CD4-positive, alpha-beta memory T cell (primary cell): ENCODE measurements at places on chromosomes 1 and 21.

DNA sequence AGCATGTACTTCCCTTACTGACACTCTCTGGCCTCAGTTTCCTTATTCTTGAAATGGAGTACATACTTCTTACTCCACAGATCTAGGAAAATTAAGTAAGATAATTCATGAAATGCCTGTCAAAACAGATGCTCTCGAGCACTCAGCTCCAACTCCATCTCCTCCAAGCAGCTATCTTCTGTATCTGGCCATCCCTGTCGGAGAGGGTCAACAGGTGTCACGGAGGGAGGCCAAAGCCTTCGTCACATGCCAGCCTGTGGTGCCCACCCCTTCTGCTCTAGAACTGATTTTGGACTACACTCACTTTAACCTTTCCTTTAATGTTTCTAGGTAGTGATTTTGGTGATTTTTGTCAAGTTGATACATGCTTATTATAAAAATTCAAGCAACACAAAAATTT lies 18.8 kb upstream of the PKP1 start:
- no peaks in the 10 kb centered on the region for H3K36me3 ChIP-seq
- H3K27ac ChIP-seq, result no peak overlapping the region
- no peaks in the 10 kb centered on the region for H3K4me1 ChIP-seq
- H3K27me3 ChIP-seq, result peaks cover 10% of the 10 kb centered on the region
- DNase-seq, result no peak

GRCh38 chr21:33197496-33197895 lies 32.2 kb upstream of the IFNAR2 start:
- no peak overlapping the region for H3K27ac ChIP-seq
- H3K4me3 ChIP-seq, result no peak overlapping the region
- no peaks in the 10 kb centered on the region for H3K27me3 ChIP-seq

- H3K4me3 ChIP-seq, result no peak overlapping the region
- no peaks in the 10 kb centered on the region for H3K27me3 ChIP-seq
- H3K27ac ChIP-seq, result no peak overlapping the region
- H3K4me1 ChIP-seq, result peaks cover 39% of the 10 kb centered on the region
- DNase-seq, result no peak
These were observed 8.5 kb upstream of the DENND2D start for GRCh38 chr1:111208921-111209320.

DNA sequence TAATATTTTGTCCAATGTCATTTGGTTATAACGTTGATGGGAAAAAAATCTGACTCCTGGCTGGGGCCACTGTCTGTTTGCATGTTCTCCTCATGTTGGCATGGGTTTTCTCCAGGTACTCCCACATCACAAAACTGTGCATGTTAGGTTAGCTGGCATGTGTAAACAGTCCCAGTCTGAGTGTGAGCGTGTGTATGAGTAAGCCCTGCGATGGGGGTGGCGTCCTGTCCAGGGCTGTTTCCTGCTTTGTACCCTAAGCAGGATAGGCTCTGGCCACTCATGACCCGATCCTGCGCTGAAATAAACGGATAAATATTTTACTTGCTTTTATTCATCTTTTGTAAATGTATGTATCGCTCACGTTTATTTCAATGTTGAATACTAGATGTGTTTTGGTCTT lies 13.5 kb downstream of the EFCAB14 start:
- H3K4me1 ChIP-seq, result no peaks in the 10 kb centered on the region
- peaks cover 46% of the 10 kb centered on the region for H3K36me3 ChIP-seq
- H3K27ac ChIP-seq, result no peak overlapping the region
- no peak overlapping the region for H3K4me3 ChIP-seq

DNA sequence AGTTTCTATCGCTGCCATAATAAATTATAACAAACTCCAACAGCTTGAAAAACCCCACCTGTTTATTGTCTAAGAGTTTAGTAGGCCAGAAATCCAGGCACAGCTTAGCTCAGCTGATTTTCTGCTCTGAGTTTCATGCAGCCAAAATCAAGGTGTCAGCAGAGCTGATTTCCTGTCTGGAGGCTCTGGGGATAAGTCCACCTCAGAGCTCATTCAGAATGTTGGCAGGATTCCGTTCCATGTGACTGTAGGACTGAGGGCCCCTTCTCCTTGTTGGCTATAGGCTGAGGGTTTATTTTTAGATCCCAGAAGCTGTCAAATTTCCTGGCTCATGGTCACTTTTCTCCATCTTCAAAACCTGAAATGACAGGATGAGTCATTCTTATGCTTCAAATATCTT lies 91.6 kb upstream of the CHODL start:
- H3K36me3 ChIP-seq, result no peaks in the 10 kb centered on the region
- DNase-seq, result no peak
- no peak overlapping the region for H3K27ac ChIP-seq
- peaks cover 15% of the 10 kb centered on the region for H3K4me1 ChIP-seq
- H3K27me3 ChIP-seq, result no peaks in the 10 kb centered on the region
- no peak overlapping the region for H3K4me3 ChIP-seq

DNA sequence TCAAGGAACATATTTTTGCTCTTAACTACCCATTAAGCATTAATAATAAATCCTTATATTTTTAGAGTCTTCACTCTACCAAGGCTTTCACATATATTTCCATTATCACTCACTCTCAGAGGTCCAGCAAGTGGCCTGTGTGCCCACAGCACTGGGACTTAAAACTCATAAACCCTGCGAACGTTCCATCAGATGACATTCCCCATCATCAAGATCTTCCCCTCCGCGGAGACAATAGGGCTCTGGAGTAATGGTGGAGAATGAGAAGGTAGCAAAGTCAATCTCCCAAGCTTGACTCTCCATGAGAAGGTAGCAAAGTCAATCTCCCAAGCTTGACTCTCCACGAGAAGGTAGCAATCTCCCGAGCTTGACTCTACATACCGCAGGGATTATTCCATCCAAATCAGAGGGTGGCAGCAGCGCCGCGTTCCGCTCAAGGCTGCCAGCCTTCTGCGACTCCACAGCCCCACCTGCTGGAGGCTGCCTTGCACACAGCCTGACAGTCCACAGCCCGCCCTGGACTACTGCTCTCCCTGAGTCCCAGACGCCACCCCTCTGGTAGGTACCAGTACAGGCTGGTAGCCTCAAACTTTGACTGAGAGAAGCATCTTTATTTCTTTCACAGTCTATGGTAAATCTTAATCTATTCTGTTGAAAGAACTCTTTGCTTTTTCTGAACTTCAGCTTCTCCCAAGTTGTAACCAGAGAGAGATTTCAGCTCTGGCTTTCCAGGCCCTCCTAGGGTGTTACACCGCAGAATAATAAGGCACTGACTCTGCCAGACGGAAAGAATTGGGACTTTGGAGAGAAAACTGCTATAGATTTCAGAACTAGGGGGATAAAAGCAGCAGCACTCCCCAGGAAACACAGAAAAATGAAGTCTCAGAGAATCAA lies 26.4 kb upstream of the CTTNBP2NL start:
- H3K4me1 ChIP-seq, result peaks cover 4% of the 10 kb centered on the region
- H3K4me3 ChIP-seq, result no peak overlapping the region
- H3K36me3 ChIP-seq, result no peaks in the 10 kb centered on the region
- no peaks in the 10 kb centered on the region for H3K27me3 ChIP-seq
- no peak overlapping the region for H3K27ac ChIP-seq

GRCh38 chr1:18123467-18123992 lies 15.9 kb downstream of the IGSF21 start:
- H3K27ac ChIP-seq, result no peak overlapping the region
- no peak for DNase-seq
- no peaks in the 10 kb centered on the region for H3K36me3 ChIP-seq
- H3K4me1 ChIP-seq, result no peaks in the 10 kb centered on the region
- no peak overlapping the region for H3K4me3 ChIP-seq
- H3K27me3 ChIP-seq, result no peaks in the 10 kb centered on the region
